ENCODE measurements at places on chromosomes 1 and 21.

- DNase-seq, result no peak
Measured at GRCh38 chr1:156487862-156488261, 12.7 kb downstream of the MEF2D start.

GRCh38 chr21:41147096-41147978, 20.6 kb upstream of the BACE2 start:
- peak; percentile 74 for DNase-seq

- DNase-seq, result no peak
Measured at GRCh38 chr1:158246650-158247049, 7.6 kb upstream of the CD1A start.

DNA sequence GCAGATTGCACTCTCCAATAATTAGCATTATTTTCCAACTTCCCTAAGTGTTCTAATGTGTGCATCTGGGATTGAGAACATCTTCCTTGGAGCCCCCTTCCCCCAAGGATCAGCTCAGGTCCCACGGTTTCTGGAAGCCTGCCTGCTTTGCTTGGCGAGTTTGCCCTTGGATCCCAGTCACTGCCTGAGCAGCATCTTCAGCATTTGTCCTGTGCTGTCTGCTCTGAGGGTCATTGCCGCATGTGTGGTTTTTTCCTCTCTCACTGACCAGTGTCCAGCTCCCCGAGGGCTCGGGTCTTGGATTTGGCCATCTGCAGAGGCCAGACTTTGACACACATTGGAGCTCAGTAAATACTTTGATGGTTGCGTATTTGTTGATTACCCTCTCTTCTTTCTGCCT, 18.1 kb downstream of the VANGL2 start:
- DNase-seq, result no peak

- no peak for DNase-seq
Measured at GRCh38 chr1:8578132-8578877, 239.1 kb downstream of the RERE start.

- DNase-seq, result no peak
Measured at GRCh38 chr1:66445492-66446181, 88.3 kb upstream of the SGIP1 start.

DNA sequence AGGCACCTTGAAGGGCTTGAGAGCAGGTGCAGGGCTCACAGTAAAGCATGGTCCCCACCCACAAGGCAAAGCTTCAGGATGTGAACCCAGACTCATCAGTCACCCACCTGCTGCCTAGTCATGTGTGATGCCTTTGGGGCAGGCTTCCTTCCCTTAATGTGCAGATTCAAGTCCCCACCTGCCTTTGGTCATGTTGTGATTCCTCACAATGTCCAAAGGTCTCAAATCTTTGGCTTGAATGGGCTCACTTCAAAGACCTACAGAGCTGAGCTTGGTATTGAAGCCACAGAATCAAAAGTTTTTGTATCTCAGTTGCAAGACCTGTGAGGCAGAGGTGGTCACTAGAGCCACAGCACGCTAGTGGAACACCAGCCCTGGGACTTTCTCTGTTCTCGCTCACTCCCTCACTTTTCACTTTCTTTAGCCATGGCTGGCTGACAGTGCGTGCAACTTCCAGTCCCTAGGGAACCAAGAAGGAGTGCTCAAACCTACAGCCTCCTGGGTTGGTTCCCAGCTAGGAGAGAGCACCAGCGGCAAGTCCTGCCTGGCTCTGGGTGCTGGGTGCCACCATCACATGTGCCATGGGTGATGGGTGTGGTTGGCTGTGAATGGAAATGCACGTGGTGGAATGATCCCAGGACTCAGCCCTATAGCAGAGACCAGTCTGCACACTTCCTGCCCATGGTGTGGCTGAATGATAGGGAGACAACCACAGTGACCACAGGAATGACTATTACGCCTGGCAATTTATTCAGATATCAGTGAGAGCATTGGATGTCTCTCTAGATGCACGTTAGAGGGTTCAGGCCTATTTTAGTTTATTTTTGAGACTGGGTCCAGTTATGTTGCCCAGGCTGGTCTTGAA, 26.4 kb upstream of the CLIC6 start:
- DNase-seq, result no peak

- DNase-seq, result no peak
Measured at GRCh38 chr1:207960346-207960745, 49.4 kb upstream of the CD34 start.

DNA sequence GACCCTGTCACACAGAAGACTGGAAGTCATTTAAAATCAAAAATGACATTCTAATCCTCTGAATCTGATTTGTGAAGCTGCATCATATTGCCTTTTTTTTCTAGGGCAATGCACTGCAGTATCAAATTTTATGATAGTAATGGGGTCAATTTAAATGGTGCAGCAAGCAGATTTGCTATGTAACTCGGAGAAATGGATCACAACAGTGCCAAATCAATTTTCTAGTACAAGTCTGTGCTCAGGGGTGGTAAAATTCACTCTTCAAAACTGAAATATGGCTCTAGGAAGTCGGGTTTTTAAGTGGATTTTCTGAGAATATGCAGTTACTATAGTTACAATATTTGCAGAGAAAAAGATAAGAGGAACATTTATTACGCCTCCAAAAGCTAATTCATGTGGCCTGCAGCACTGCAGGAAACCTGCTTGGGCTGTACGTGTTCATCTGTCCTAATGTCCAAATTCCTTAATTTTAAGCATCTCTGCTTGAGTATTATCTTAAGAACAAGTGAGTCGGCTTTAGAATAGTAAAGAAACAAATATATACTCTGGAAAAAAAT, 31.5 kb downstream of the HLCS start:
- DNase-seq, result no peak

- no peak for DNase-seq
Measured at GRCh38 chr1:170284016-170284415, 138.3 kb downstream of the NTMT2 start.

GRCh38 chr1:41823471-41823870, 95.3 kb downstream of the HIVEP3 start:
- no peak for DNase-seq

DNA sequence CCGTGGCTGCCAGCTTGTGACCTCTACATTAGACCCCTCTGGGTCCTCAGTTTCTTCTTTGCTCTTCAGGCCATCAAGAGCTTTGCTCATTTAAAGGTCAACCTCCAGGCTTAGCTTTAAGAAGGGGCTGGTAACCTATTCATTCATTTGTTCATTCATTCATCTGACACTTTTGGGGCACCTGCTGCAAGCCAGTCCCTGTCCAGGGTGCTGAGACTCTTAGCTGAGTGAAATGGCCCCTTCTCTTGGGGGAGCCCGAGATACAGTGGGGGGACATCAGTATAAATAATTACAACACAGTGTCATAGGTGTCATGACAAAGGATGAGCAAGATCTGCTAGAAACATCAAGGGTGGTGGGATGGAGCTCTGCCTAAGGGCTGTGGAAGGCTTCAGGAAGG, 10.5 kb upstream of the TTC4 start:
- no peak for DNase-seq

GRCh38 chr1:62621907-62622306, 24.6 kb downstream of the ANGPTL3 start:
- DNase-seq, result no peak

- DNase-seq, result no peak
Measured at GRCh38 chr1:101918277-101918676, 78.4 kb downstream of the OLFM3 start.

GRCh38 chr1:185439727-185440415, 122.8 kb upstream of the IVNS1ABP start:
- no peak for DNase-seq

- no peak for DNase-seq
Measured at GRCh38 chr1:1085911-1086841, 12.1 kb upstream of the RNF223 start.

- no peak for DNase-seq
Measured at GRCh38 chr1:35247256-35247655, 21.3 kb upstream of the ZMYM4 start.

DNA sequence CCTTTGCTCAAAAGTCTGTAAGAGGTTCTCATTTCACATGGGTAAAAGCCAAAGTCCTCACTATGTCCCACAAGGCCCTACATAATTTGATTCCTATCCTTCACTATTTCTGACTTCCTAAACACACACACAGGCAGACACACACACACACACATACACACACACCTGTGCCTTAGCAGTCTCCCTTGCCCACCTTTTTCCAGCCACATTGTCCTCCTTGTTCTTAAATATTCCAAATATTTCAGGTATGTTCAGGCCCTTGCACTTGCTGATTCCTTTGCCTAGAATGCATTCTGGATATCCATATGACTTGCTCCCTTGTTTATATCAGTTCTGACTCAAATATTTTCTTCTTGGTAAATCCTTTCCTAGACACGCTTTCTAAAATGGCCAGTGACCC, 54.6 kb downstream of the NTNG1 start:
- no peak for DNase-seq

DNA sequence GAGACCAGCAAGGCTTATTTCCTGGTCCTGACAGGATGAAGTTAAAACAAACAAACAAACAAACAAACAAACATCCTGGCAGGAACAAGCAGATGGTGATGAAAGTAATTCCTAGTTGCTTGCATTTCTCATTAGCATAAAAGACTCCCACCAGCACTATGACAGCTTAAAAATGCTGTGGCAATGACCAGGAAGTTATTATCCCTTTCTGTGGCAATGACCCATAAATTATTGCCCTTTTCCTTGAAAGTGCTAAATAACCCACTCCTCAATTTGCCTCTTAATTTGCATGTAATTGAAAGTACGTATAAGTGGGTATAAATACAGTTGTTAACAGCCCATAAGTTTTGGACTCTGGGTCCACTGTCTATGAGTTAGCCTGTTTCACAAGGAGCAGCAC, 727.6 kb upstream of the NEGR1 start:
- no peak for DNase-seq

DNA sequence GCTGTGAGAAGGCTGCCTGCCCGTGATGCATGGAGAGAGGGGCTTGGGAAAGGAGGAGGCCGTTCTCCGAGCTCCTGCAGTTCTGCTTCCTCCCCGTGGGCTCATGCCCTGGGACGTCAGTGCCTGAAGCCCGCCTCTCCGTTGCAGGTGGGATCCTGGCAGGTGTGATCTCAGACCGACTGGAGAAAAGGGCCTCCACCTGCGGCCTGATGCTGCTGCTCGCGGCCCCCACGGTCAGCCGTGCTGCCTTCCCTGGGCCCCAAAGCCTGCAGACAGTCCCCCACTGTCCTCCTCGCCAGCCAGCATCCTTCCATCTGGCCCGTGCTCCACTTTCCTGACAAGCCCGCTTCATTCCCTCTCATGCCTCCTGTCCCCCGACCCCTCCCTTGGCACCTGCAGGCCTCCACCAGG, 50.9 kb downstream of the SLC37A1 start:
- no peak for DNase-seq

- no peak for DNase-seq
Measured at GRCh38 chr1:192879406-192879805, 70.6 kb downstream of the RGS2 start.

- DNase-seq, result no peak
Measured at GRCh38 chr1:71583756-71584155, 502.9 kb upstream of the ZRANB2 start.

- no peak for DNase-seq
Measured at GRCh38 chr1:214698559-214698958, 95.6 kb downstream of the CENPF start.

DNA sequence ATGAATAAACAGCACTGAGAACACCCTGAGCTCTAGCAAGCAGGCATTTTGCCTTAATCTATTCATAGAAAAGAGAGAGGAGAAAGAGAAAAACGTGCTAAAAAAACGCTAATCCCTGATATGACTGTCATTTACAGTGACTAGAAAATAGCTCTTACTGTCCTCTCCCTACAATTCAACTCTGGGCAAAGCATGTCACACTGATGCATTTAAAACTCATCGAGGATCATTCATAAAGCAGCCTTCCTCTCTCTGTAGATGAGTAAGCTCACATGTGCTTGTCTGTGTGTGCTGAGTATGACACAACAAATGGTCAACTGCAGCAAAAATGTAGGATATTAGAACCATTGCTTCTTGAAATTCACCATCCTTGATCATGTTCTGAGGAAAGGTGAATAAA, 109.0 kb downstream of the SGIP1 start:
- no peak for DNase-seq

- no peak for DNase-seq
Measured at GRCh38 chr21:40562242-40563002, 284.5 kb downstream of the DSCAM start.

- no peak for DNase-seq
Measured at GRCh38 chr1:18634276-18634675, 3.6 kb downstream of the PAX7 start.

- DNase-seq, result no peak
Measured at GRCh38 chr1:200238311-200238710, 171.5 kb downstream of the ZNF281 start.

- DNase-seq, result no peak
Measured at GRCh38 chr1:240598216-240599001, 13.5 kb downstream of the GREM2 start.

- no peak for DNase-seq
Measured at GRCh38 chr1:236836157-236836556, 41.1 kb downstream of the MTR start.

DNA sequence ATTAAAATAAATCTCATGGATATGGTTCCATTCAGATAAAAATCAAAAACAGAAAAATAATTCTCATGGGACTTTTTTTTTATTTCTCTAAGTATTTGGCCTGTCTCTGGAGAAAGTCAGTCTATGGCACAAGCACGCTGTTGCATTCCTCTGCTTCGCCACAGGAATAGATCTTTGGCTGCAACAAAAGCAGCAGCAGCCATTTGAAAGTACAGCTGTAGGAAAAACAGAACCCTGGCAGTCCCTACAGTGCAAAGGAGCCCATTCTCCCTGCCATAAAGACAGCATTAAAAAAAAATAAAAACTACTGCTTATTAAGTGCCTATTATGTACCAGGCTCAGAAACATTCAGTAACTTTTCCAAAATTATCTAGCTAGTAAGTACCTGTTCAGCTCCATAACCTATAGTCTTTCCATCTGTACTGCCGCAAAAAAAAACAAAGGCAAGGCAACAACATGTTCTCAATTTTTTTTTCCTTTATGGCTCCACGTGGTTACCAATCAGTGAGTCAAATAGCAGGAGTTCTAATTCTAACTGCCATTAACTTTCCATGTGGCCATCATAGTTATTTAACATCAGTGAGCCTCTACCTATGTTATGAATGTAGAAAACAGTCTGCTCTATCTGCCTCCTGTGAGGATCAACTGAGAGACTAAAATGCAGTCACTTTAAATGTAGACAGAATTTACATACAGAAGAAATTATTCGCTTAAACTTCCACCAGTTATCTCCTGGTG, 22.7 kb downstream of the SLC35D1 start:
- DNase-seq, result no peak

- DNase-seq, result peak; percentile 6
Measured at GRCh38 chr21:44736291-44737004, 25.1 kb upstream of the TSPEAR start.

GRCh38 chr21:16145479-16145878, 415.7 kb downstream of the USP25 start:
- no peak for DNase-seq

DNA sequence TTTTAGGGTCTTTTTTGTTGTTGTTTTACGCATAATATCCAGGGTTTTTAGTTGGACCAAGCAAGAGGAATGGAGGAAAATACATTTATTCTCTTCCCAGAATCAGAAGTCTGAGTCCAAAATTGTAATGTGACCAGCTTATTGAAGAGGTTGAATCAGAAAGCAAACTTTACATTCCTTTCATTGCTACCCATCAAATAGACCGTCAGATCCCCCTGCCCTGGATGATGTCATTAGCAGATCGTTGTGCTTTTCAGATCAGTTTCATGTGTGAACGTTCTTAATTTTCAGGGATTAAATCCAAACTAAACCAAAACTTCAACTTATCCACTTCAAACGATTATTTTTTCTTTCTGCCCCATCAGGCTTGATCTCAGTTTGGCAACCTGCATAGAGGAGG, 85.7 kb upstream of the NGF start:
- no peak for DNase-seq

- DNase-seq, result no peak
Measured at GRCh38 chr1:167126317-167126716, 32.4 kb downstream of the STYXL2 start.

- DNase-seq, result no peak
Measured at GRCh38 chr1:194658090-194658439, 1471.7 kb upstream of the B3GALT2 start.

All from NCI-H2081 (cell line).